ENCODE measurements at places on chromosomes 7 and 10.
A peak's percentile ranks its signal among the peaks of the same experiment; 100 is the strongest.

DNA sequence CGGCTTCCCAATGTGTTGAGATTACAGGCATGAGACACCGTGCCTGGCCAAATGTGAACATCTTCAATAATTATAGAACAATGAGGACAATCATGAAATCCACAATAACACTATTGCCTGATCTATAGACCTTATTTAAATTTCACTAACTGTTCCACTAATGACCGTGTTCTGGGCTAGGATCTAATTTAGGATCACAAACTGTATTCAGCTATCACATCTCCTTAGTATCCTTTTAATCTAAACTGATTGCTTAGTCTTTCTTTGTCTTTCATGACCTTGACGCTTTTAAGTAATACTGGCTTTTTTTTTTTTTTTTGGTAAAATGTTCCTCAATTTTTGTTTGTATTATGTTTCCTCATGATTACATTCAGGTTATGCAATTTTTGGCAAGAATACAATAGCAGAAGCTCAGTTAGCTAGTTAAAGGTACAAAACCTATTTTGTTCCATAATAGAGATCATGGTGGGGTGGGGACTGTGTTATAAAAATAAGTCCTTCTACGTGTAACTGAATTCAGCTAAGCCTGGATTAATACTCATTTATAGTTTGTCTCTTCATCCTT lies 158.4 kb downstream of the AOAH start:
- peak; percentile 63 for DNase-seq

DNA sequence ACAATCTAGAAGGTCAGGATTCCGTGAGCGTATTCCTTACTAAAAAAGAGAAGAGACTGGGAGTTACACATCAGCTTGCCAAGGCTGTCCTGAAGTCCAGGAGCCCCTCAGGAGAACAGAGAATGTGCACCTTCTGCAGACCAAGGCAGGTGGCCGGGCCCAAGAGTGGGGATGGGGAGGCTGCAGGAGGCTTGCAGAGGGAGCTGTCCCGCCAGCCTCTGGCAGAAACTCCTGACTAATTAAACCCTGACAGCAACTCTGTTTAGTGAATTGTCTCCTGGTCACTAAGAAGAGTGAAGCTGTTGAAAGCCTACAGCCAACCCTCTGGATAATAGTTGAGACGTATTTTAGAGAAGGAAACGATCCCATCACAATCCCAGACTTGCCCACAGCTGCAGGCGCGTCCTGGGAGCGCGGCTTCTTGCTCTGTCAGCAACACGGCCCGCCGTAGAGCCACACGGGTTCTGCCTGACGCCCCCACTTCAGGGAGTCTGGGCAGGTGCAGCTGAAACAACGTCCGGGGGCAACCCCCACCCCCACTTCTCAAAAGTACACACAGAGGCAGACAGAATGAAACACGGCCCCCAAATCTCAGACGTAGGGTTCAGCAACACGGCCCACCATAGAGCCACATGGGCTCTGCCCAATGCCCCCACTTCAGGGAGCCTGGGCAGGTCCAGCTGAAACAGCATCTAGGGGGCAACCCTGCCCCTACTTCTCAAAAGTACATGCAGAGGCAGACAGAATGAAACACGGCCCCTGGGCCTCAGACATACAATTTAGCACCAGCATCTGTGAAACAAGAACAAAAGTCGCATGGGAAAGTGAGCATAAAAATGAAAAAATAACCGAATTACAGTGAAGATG lies 45.2 kb downstream of the DIP2C start:
- no peak for DNase-seq

DNA sequence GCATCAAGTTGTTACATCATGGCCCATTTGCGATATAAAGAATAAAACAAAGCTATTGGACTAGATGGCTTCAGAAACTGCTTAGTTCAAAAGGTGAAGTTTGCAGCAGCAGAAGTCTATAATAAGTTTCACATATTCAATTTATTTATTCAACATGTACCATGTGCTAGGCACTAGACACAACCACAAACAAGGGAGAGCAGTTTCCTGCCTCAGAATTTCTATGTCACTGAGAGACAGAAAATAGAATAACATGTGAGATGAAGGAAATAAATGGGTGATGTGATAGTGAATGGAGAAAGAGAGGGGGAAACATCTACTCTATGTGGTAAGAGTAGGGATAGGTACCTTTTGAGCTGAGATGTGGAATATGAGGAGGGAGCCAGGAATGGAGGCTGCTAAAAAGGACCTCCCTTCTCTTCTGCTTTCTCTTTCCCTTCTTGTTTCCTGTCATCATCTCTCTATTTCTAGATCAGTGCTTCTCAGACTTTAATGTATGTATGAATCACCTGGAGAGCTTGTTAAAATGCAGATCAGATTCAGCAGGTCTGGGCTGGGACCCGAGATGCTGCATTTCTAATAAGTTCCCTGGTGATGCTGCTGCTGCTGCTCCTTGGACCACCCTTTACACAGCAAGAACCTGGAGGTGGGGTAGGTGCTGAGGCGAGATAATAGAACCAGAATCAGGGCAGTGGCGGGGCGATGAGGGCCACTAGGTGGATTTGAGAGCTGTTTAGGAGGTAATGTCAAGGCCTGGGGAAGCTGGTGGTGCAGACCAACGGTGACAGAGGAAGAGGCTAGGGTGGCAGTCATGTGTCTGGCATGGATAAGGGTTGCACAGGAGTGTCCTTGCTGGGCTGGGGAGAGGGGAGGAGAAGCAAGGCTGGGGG lies 13.7 kb upstream of the INMT start:
- no peak for DNase-seq

- DNase-seq: peak; percentile 55
Measured at GRCh38 chr7:55365205-55365674, at the start of gene LANCL2. LANCL2 (plus strand) TSS chr7:55365337; CDS start chr7:55366026, 689 bp downstream.

- no peak for DNase-seq
Measured at GRCh38 chr10:70598857-70599295, 3.7 kb downstream of the PRF1 start.

DNA sequence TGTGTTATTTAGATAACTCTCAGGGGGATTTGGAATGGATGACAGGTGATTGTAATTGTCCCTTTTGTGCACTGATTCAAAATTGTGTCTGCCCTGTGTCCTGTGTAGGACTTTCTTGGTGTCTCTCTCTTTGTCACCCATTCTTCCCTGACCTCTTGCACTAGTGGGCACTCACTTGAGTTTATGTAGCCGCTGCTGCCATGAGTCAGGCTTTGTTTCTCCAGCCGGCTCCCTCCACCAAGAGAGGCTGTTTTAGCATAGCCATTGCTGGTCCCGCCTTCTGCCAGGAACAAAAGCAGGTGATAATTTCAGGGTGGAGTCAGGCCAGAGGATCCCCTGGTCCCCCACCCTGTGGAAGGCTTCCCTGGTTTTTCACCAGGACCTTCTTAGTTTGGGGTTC lies 8.4 kb downstream of the COL17A1 start:
- DNase-seq: no peak

DNA sequence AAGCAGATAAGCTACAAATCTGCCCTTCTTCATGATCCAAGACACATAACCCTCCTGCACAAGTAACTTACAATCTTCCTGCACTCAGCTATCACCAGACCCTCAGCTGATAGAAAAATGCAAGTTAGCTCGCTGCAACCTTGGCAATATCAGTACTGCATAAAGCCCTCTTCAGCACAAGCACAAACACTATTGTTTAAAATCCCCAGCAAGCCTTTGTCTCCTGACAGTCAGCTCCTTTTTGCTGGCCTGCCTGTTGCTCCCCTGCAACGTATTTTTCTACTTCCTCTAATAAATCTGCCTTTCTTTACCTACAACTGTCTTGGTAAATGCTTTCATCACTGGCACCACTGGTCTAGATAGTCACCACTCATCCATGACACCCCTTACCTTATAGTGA lies 59.8 kb downstream of the BAMBI start:
- no peak for DNase-seq

DNA sequence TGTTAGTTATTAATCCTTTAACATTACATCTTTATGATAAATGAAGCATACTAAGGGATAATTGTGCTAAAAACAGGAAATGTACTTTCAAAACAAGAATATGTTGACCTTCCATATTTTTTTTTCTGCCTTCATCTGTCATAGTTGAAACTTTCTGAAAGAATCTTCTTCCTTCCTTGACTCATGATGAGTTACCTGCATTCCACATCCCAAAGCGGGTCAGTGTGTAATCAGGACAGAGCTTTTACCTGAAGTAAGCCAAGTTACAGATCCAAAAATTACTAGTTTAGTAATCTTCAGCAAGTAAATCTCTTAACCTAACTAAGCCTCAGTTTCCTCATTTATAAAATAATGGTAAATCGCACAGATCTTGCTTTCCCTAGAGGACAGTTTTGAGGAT lies 13.4 kb upstream of the ARL4A start:
- DNase-seq: no peak

DNA sequence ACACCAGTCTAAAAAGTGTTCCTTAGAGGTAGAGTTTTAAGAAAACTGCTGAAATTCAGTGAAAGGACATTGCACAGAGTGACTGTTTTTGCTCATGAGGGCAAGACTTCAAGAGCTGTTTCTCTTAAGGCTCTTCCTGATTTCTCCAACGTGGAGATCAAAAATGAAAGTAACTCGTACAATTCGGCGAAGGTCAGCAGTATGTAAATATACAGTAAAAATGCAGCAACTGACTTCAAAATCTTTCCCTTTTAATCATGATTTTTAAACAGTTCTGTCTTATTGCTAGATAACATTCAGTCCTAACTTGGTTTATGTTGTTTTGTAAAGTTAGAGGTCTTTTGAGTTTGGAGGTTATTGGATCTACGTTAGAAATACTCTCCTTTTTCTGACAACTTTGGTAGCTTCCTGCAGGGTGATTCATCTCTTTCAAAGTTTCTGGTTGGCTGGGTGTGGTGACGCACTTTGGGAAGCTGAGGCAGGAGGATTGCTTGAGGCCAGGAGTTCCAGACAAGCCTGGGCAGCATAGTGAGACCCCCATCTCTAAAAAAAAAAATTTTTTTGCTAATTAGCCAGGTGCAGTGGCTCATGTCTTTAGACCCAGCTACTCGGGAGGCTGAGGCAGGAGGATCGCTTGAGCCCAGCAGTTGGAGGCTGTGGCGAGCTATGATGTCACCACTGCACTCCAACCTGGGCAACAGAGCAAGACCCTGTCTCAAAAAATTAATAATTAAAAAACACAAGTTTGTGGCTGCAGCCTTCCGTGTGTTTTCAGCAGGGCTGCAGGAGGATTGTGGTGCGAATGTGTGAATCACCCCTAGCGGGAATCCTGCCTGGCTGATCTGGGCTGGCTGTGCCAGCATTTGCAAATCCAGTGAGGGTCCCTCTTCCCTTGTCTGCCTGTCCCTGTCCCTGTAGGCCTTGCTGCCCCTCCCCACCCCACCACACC lies 29.2 kb upstream of the AP5Z1 start:
- peak; percentile 86 for DNase-seq

GRCh38 chr7:88279323-88279722 lies 27.4 kb downstream of the STEAP4 start:
- DNase-seq: no peak

DNA sequence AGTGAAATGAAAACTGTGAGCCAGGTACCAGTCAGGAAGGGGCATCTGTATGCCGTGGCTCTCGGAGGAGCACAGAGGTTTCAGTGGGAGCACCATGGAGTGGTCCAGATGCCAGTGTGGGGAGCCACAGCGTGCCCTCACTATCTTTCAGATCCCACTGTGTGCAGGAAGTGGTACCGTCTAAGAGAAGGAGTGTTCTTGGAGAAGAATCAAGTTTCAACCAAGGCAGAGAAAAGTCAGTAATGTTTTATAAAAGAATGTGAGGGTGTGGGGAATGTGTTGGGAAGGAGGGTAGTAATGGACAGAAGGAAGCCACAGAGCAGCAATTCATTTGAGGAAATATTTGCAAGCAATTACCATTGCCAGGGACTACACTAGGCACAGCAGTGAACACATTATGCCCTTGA lies 35.6 kb downstream of the PRKAR2B start:
- DNase-seq: no peak

- peak; percentile 24 for DNase-seq
Measured at GRCh38 chr7:23467291-23467805, 2.9 kb downstream of the IGF2BP3 start.

- DNase-seq: no peak
Measured at GRCh38 chr7:134740376-134740775, 39.1 kb upstream of the CALD1 start.

DNA sequence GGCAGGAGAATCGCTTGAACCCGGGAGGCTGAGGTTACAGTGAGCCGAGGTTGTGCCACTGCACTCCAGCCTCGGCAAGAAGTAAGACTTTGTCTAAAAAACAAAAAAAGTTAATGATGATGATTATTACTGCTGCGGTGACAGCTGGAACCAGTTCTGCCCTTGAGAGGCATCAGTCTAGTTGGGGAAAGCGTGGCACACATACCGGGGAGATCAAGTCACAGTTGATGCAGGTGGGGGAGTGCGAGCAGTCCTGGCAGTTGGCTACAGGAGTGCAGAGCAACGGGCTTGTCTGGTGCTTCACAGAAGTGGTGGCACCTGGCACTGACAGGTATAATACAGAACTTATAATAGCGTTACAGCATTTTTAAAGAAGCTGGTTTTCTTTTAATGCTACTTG lies 173.0 kb downstream of the ARHGAP21 start:
- DNase-seq: no peak

DNA sequence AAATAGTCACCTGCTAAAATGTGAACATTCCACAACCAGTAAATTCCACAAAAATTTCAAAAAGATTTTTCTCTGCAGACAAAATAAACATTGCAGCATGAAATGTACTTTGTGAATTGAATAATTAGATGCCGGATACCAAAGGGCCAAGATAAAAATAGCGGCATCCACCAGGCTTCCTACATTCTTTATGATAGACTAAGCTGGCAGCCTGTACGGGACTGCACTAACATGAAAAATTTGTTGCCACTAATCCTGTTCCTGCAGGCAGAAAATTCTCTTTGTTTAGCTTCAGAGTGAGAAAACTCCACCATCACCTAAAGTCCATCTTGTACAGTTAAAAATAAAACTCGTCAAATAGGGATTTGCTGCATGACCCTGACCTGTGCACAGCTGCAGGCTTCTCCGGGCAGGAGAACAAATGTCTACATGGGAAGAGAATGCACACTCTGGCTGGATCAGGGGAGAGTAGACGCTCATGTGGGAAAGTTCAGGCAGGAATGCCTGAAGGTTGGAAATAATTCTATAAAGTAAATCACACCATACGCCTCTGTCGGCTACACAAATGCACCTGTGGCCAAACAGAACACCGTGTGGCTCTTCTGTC lies 15.6 kb upstream of the ADO start:
- peak; percentile 3 for DNase-seq

DNA sequence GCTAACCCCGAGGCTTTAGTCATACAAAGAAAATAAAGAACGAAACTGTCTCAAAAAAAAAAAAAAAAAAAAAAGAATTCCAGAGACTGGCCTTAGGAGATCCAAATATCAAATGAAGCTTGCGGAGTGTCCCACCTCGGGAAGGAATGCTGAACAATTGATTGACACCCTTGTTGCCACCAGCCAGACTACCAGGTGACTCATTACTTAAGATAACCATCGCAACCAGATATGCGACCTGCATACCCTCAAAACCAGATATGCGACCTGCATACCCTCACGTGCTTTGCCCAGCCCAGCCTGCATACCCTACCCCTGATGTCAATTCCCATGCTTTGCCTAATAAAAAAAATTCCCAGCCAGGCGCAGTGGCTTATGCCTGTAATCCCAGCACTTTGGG lies 2.7 kb upstream of the PRKRIP1 start:
- peak; percentile 20 for DNase-seq

GRCh38 chr10:43273543-43273942 lies 6.7 kb upstream of the RASGEF1A start:
- DNase-seq: no peak

GRCh38 chr7:135156290-135156689 lies 8.4 kb downstream of the TMEM140 start:
- DNase-seq: no peak

GRCh38 chr10:118911363-118911762 lies 118.2 kb upstream of the NANOS1 start:
- DNase-seq: peak; percentile 62

GRCh38 chr7:107009846-107010203 lies 34.7 kb upstream of the PRKAR2B start:
- DNase-seq: no peak

GRCh38 chr7:139297795-139298194 lies 43.3 kb upstream of the FMC1 start:
- DNase-seq: peak; percentile 14

Data from iris pigment epithelial cell (primary cell).